Stimulated activated CD8-positive, alpha-beta memory T cell treated with anti-CD3 and anti-CD28 coated beads, Interleukin-4, amount 100 ng/mL, for 48 hours (primary cell): ENCODE measurements at places on chromosomes 11 and 22.

DNA sequence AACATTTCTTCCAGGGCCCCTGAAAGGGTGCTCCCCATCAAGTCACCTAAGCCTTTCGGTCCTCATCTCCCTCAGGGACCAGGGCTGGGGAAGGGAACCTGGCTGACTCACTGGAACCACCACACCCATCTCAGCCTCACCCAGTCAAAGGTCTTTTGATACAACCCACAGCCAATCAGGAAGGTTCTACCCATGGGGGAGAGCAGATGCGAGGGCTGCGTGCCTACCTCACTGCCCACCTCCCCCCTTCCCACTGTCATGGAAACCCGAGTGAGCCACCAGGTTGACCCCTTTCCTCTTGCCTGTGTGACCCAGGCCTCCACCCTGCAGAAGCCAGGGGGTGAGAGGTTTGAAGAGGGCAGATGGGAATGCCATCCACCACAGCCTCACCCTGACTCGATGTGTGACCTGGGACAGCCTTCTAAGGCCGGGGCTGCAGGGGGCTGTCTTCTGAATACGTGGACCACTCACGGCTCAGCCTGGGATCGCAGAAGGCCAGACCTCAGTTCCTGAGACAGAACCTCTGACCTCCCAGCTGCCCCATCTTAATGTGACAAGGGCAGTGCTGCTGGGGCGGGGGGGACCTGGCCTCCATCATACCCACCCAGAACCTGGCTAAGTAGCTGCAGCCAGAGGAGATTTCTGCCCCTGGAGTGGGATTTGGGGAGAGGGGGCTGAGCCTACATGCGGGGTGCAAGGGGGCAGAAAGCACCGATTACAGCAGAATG lies 2.7 kb downstream of the MDK start:
- no peak for DNase-seq

GRCh38 chr11:83403691-83404389 lies 117.7 kb upstream of the CCDC90B start:
- no peak for DNase-seq

GRCh38 chr11:65392186-65392829 lies 5.9 kb downstream of the FRMD8 start:
- DNase-seq, result no peak

- DNase-seq, result peak; percentile 76
Observed at GRCh38 chr22:33018232-33018864, 39.8 kb downstream of the SYN3 start.
